Left kidney (tissue), 8 donors: ENCODE measurements at places on chromosomes 11 and 22. TPM values are rescaled to one million over a fixed set of nuclear protein-coding genes. Genes with fewer than 3 reads are reported as not detected.

The CDC42EP1 gene
- polyA plus RNA-seq = 30.8 TPM

The THY1 gene
- 65.2 TPM for polyA plus RNA-seq

The C1QTNF5 gene
- 15.7 TPM for polyA plus RNA-seq

The MAPK8IP1 gene
- polyA plus RNA-seq = 8.6 TPM

The PATE2 gene
- polyA plus RNA-seq = 0.25 TPM

The SCN4B gene
- polyA plus RNA-seq = 0.75 TPM

The SLC22A12 gene
- polyA plus RNA-seq = 3.8 TPM

The AQP11 gene
- polyA plus RNA-seq = 6.3 TPM

The OR52N4 gene
- not detected for polyA plus RNA-seq

The TMPRSS4 gene
- polyA plus RNA-seq = 30.2 TPM

The CHRM1 gene
- not detected for polyA plus RNA-seq

The C11orf16 gene
- 0.96 TPM for polyA plus RNA-seq

The NEAT1 gene
- 265 TPM for polyA plus RNA-seq

The TCF20 gene
- 29.7 TPM for polyA plus RNA-seq

The BARX2 gene
- polyA plus RNA-seq = 1.0 TPM

The TMPRSS5 gene
- 1.6 TPM for polyA plus RNA-seq

The CARD10 gene
- 20.3 TPM for polyA plus RNA-seq

The KRTAP5-10 gene
- polyA plus RNA-seq = 0.53 TPM

The DEUP1 gene
- 1.4 TPM for polyA plus RNA-seq

The SEPTIN5 gene
- 32.1 TPM for polyA plus RNA-seq

The OR52B6 gene
- 0.23 TPM for polyA plus RNA-seq
